ENCODE measurements at places on chromosomes 2 and 18.

GRCh38 chr2:172046080-172046678 is 39.1 kb upstream of the DLX1 start:
- no peak for DNase-seq

DNA sequence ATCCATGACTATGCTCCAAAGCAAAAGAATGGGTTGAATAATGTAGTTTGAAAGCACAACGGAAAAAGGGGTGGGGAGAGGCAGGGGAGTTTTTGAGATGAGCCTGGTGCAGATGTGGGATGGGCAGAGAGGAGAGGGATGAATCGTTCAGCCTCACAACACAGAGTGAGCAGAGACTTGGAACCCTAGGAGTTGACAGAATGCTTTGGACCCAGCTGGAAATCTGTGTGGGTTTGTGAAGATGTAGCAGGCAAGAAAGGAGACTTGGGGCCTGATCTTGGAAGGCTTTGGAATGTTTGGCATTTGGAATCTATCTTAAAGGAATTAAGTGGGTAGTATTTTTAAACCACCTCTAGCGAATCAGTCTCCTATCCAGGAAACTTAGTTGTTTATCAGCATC is 66.0 kb upstream of the KCTD1 start:
- DNase-seq, result no peak

GRCh38 chr2:71792926-71793761 is 339.8 kb downstream of the DYSF start:
- no peak for DNase-seq

- DNase-seq, result no peak
These were observed 21.2 kb downstream of the TRIB2 start for GRCh38 chr2:12737738-12738485.

GRCh38 chr2:26086155-26086637 is 52.3 kb downstream of the RAB10 start:
- no peak for DNase-seq

- DNase-seq, result no peak
These were observed 6.0 kb downstream of the ENOSF1 start for GRCh38 chr18:706405-706804.

Data from hypothalamus (tissue), 51 donors.